ENCODE measurements at places on chromosomes 1 and 21.

- peak; percentile 96 for DNase-seq
These were observed 13.7 kb downstream of the DHRS3 start for GRCh38 chr1:12604114-12604874.

- DNase-seq, result no peak
These were observed 4.9 kb upstream of the DMRTA2 start for GRCh38 chr1:50427818-50428779.

- DNase-seq, result no peak
These were observed 31.6 kb upstream of the NUF2 start for GRCh38 chr1:163290025-163290640.

GRCh38 chr1:116498789-116499628 is 71.8 kb downstream of the CD58 start:
- peak; percentile 73 for DNase-seq

DNA sequence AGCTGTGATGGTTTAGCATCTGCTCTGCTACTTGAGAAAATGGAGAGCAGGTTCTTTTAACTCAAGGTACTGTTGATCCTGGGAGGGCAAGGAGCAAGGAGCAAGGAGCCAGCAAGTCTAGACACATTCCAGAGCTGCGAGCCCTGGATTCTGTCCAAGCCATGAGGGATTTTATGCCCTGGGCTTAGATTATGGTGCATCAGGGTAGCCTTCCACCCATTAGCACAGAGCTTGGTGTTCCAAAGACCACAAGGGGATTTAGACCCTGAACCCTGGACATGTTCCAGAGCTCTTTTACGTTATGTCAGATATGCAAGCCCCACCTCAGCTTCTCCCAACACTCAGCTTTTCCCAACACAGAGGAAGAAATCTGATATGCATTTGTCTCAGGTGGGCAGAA is 2.0 kb upstream of the OR14I1 start:
- no peak for DNase-seq

GRCh38 chr1:34312359-34312758 is 135.7 kb downstream of the C1orf94 start:
- no peak for DNase-seq

- no peak for DNase-seq
These were observed 64.8 kb downstream of the WARS2 start for GRCh38 chr1:119075614-119076013.
